ENCODE measurements at places on chromosomes 2 and 18.

- DNase-seq, result no peak
Observed at GRCh38 chr18:26757263-26758019, 108.1 kb downstream of the AQP4 start.

DNA sequence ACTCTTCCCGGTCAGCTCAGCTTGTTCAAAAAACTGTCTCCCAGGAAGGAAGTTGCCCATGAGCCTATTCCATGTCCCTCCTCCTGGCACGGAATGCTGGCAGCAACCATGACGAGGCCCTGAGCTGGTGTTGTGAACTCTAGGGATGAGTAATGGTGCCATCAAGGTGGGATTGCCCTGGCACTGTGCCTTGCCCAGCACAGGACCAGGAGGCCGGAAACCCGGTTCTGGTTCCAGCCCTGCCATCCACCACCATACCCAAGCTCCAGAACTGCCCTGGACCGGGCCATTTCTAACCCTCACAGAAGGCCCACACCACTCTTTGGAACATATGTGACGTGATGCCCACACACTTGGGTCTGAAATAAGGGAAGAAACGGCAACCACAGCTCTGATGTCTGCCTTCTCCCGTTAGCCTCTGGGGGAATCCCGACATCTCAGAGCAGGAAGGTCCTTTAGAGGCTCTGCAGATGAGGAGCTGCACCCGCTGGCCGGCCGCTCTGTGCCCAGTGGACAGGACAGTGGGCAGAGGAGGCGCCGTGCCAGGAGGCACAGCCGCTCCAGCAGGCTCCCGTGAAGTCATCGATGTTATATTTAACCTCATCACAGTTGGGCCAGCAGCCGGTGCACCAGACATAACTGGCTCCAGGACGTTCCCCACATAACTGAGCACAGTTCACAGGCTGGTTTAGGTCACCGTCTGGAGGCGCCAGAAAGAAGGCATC lies 462.1 kb upstream of the ID2 start:
- no peak for DNase-seq

- no peak for DNase-seq
Observed at GRCh38 chr2:100941646-100942240, 60.3 kb upstream of the RPL31 start.

- DNase-seq, result no peak
Observed at GRCh38 chr2:30707304-30707903, 99.8 kb downstream of the CAPN13 start.

- no peak for DNase-seq
Observed at GRCh38 chr2:184945326-184945725, 347.0 kb downstream of the ZNF804A start.

DNA sequence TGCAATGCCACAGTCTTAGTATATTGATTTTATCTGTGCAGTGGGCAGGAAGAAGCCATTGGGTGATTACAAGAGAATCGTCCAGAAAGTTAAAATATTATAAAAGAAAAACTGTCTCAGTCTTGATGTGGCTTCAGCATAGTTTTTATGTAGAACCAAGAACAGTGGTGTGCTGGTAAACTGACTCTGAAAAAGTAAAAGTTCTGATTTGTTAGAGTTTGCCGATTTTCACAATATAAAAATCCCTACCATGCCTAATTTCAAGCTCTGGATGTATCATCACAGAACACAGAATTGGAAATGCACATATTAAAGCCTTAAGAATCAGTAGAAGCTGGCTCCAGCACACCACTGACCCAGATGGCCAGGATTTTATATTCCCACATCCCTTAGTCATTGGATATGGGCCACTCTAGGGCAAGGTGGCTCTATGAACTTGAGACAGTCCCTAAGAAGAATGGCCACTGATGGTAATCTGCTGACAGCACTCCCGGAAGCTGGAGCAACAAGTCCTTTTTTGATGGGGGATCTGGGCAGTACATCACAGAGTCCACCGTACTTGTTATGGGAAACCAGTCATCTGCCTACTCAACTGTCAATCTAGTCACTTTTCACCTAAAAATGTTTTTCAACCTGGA lies 9.3 kb upstream of the PLEKHM3 start:
- DNase-seq, result no peak

GRCh38 chr2:181745796-181746540 lies 65.7 kb upstream of the NEUROD1 start:
- no peak for DNase-seq

DNA sequence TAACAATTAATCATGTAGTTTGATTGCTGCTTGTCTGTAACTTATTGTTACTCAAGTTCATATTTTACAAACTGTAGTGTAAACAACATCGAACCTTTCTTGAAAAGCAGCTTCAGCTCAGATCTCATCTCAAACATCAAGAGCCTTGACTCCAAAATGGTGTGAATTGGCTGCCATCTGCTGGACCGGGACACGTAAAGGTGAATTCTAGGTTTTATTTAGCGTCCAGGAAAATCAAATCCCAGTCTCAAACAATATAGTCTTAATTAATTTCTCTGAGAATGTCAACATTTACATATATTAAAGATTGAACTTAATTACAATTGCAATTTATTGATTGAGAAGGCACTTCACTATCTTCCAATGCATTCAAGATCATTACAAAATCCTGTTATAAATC lies 453.0 kb downstream of the GALR1 start:
- peak; percentile 36 for DNase-seq

- DNase-seq, result no peak
Observed at GRCh38 chr18:8976606-8977005, 125.9 kb upstream of the NDUFV2 start.

DNA sequence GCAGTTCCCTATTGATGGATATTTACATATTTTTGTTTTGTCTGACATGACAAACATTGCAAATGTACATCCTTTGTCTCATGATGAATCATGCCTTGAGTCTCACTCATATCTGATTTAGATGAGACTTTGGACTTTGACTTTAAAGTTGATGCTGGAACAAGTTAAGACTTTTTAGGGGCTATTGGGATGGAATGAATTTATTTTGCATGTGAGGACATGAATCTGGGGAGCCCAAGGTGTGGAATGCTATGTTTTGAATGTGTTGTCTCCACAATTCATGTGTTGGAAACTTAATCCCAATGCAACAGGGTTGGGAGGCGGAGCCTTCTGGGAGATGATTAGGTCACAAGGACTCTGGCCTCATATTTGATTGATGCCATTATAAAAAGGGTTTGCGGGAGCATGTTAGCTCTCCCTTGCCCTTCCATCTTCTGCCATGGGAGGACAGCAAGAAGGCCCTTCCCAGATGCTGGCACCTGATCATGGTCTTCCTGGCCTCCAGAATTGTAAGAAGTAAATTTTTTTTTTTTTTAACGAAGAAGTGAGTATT lies 29.1 kb upstream of the INO80D start:
- DNase-seq, result no peak

- no peak for DNase-seq
Observed at GRCh38 chr2:11877764-11878163, 131.3 kb downstream of the LPIN1 start.

- no peak for DNase-seq
Observed at GRCh38 chr18:13416848-13417247, 198.3 kb downstream of the LDLRAD4 start.

- DNase-seq, result no peak
Observed at GRCh38 chr18:50422286-50422898, 47.5 kb downstream of the SKA1 start.

DNA sequence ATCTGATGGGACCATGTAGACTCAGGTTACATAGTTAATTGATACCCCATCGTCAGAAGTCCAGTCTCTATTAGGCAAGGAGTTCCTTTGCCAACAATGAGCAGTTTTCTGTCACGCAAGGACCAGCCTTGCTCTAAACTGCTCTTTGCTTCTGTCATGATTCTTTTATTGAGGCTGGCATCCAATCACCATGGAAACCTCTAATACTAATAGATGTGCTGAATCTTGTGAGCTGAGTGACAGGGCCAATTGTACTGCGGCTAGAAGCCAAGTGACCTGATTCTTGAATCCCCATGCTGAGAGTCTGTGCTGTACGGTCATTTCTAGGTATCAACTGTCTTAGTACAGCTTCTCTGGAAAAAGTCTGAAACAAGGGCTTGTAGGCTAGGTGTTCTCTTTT lies 395.6 kb downstream of the RND3 start:
- DNase-seq, result no peak

GRCh38 chr2:26666671-26667070 lies 25.5 kb upstream of the CIB4 start:
- no peak for DNase-seq

DNA sequence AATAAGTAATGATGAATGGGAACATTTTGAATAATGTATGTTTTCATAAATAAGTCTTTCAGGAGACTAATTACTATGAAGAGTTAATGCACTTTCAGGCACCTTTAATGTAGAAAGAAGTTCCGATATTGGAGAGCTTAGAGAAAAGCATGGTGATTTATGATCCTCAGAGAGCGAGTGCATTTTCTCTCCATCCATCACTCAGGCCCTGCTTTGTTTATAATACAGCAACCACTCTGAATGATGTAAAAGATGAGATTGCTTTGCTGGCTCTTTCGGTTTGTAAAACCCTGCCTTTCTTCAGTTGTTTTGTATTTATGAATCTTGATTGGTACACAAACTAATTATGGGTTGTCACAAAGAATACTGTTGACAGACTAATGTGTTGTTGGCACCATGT lies 132.0 kb downstream of the NYAP2 start:
- no peak for DNase-seq

GRCh38 chr2:64773461-64774118 lies 119.9 kb upstream of the SERTAD2 start:
- no peak for DNase-seq

DNA sequence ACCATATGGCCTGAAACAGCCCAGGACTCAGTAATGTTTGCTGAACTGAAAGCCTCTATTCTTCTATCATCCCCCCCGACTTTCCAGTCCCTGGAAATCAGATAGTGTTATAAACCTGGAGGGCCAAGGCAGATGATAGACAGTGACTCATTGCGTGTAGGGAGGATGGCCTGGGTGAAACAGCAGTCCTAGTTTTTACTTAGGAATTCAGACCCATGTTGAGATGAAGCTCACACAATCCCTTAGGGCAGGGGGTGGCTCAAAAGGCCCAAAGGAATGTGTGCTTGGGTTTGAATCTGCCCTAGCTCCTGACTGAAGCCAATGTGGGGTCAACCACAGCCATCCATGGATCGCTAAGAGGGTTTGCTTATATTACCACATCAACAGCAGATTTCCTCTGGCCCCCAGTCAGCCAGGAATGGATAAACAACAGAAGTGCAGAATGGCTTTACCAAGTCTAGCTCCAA lies 43.9 kb upstream of the STPG4 start:
- DNase-seq, result no peak

DNA sequence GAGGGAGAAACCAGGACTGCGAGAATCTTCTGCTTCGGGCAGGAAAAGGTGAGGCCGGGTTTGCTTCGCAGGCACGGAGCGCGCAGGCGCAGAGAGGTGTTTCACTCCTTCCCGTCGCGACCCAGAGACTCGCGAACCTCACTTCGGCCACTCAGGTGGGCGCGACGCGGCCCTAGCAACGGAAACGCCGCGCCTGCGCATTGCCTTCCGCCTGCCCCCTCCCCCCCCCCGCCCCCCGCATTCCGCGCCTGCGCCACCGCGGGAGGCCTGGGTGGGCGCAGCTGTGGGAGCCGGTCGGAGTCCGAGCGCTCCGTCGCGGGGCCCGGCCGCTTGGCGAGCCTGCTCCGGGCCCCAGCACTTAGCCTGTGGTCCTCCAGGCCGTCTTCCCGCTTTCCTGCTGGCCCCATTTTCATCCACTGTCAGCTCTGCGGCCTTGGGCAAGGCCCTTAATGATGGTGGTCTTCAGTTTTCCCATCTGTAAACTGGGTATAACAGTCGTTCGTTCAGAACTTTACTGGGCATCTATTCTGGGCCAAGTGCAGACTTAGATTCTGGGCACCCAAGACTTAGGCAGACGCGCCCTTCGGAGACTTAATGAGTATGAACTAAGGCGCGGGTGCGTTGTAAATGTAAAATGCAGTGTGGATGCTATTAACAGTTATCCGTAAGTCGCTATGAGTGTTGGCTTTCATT lies 62.1 kb upstream of the ACKR3 start:
- DNase-seq, result no peak

DNA sequence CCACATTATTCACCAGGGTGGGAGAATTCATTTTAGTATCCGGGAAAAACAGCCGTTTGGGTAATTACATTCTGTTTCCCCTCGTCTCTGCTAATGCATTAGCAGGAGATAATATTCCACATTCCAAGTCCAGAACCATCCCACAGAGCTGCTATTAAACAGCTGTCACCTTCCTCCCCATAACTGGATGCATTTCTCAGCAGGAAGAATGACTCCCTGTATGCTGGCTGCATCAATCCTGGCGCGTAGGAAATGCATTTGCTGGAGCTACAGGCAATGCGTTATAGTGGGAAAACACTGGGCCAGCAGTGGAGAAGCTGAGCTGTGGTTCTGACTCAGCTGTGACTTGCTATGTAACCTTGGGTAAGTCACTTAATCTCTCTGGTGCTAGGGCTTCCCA lies 246.0 kb downstream of the CLIP4 start:
- DNase-seq, result no peak

GRCh38 chr18:79987566-79987965 lies 797 bp downstream of the TXNL4A start:
- no peak for DNase-seq

DNA sequence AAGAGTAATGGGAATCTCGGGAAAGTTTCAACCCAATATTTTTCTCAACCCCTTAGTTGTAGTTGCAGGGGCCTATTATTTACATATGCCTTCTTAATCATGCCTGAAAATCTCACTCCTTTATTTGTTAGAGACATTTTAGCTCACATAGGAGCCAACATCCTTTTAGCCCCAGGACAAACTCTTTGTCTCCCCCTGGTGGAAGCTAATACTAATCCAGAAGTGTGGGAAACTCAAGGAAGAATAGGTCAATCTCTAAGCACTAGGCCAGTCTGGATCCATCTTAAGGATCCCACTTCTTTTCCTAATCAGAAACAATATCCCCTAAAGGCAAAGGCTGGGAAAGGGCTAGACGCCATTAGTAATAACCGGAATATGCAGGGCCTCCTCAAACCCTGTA lies 550.9 kb upstream of the PKDCC start:
- DNase-seq, result no peak

DNA sequence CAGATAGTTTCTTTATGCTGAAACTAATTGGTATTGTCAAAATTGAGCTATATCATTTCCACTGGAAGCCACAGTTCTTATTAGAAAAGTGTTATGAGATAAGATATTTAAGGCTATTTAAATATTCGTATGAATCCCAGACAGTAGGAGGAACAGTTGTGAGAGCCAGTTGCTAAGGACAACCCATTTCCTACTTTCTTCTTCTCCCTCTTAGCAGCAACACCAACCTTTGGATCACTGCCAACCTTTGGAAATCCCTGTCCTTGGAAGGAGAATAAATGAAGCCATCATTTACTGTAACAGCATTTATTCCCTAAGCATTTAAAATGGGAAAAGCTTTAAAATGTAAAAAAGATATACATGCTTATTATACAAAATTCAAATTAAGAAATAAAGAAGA lies 85.8 kb downstream of the PLCL1 start:
- no peak for DNase-seq

DNA sequence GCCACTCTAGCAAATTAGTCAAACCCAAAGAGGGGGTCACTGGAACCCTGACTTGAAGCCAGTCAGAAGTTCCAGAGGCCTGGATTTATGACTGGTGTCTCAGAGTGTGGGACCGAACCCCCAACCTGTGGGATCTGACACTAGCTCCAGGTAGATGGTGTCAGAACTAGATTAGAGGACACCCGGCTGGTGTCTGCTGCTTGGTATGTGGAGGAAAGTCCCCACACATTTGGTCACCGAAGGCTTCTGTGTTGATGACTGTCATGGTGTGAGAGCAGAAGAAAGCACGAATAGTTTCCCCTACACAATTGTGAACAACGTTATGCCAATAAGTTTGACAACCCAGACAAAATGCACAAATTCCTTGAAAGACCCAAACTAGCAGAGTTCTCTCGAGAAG lies 48.1 kb downstream of the B3GNT2 start:
- no peak for DNase-seq

- no peak for DNase-seq
Observed at GRCh38 chr18:70384181-70384790, 95.4 kb downstream of the SOCS6 start.

Data from NCI-H748 treated with DMSO at 0.1 percent for 48 hours (cell line).